ENCODE measurements at places on chromosomes 1 and 21.

GRCh38 chr1:30612536-30613065 lies 110.8 kb downstream of the MATN1 start:
- DNase-seq = no peak

- DNase-seq = no peak
These were observed 475.8 kb upstream of the OLFM3 start for GRCh38 chr1:102472520-102472919.

GRCh38 chr21:45643021-45643980 lies at the start of gene PCBP3:
PCBP3 (plus strand) TSS chr21:45643725; CDS start chr21:45850086, 206,361 bp downstream.
- DNase-seq = no peak

DNA sequence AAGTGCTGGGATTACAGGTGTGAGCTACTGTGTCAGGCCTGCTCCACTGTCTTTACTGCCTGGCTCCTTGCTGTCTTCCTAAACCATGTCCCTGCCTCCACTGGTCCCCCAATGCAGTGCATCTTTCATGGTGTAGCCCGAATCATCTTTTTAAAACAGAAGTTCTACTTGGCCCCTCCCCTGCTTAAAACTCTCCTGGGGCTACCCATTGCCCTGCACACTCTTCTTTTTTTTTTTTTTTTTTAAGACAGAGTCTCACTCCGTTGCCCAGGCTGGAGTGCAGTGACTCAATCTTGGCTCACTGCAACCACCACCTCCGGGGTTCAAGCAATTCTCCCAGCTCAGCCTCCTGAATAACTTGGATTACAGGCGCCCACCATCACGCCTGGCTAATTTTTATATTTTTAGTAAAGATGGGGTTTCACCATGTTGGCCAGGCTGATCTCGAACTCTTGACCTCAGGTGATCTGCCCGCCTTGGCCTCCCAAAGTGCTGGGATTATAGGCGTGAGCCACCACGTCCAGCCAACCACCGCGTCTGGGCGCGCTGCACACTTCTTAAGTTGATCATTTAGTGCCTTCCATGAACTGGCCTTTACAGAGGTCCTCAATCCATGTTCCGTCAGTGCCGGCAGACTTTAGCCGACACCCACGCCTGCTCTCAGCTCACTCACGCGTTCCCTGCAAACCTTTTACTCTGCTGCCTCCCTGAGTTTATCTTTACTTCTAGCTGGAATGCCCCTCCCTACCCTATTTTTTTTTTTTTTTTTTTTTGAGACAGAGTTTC lies 2.4 kb downstream of the FCN3 start:
- DNase-seq = no peak

DNA sequence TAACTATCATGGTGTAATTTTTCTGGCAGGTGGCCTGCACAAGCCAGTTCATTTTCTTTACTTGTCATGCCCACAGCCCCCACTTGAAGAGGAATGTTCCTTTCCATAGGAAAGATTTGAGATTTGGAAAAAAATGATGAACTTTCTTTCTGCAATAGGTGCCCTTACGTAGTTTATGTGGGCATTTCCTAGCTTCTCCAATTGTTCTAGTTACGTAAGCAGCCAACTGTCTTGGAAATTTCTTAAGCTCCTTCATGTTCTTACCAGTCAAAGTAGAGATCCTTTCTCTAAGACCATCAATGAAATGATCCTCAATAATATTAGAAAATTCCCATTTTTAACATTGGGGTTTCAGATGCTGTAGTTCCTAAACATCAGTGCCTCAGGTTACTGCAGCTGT lies 109.5 kb upstream of the F3 start:
- DNase-seq = no peak

GRCh38 chr1:212313616-212314015 lies 28.4 kb downstream of the PPP2R5A start:
- no peak for DNase-seq

GRCh38 chr1:236922190-236922589 lies 82.1 kb downstream of the MT1HL1 start:
- no peak for DNase-seq

DNA sequence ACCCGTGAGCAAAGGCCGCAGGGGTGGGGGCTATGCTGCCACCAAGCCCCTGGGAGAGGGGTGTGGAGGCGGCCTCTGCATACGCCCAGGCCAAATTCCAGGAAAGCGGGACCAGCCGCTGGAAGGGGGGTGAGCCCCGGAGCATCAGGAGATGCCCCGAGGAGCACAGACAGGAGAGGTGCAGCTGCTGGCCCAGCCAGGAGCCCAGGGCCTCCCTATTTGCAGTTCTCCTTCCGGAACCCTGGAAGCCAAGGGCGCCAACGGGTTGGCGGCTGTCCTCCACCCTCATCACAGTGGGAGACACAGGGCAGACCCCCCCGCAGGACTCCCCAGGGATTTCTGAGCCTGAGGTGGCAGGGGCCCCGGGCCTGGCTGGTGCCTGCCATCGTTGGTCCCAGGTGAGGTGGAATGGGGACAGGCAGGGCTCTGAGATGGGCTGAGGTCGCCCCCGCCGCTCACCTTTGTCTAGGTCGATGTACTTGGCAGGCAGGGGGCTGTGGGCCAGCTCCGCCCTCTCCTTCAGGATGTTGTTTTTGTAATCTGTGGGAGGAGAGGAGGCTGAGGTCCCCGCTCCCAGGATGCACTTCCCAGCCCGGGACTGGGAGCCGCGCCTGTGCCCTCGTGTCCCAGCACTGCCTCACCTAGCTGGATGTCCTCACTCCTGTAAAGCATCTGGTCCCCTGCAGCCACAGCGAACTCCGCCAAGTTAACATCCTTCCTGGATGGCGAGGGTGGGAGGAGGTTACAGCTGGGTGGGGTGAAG lies 4.4 kb upstream of the DVL1 start:
- no peak for DNase-seq

GRCh38 chr1:15066191-15066590 lies 87.4 kb upstream of the TMEM51 start:
- DNase-seq = no peak

- DNase-seq = no peak
These were observed 1237.5 kb downstream of the AMY1C start for GRCh38 chr1:104987210-104987609.

DNA sequence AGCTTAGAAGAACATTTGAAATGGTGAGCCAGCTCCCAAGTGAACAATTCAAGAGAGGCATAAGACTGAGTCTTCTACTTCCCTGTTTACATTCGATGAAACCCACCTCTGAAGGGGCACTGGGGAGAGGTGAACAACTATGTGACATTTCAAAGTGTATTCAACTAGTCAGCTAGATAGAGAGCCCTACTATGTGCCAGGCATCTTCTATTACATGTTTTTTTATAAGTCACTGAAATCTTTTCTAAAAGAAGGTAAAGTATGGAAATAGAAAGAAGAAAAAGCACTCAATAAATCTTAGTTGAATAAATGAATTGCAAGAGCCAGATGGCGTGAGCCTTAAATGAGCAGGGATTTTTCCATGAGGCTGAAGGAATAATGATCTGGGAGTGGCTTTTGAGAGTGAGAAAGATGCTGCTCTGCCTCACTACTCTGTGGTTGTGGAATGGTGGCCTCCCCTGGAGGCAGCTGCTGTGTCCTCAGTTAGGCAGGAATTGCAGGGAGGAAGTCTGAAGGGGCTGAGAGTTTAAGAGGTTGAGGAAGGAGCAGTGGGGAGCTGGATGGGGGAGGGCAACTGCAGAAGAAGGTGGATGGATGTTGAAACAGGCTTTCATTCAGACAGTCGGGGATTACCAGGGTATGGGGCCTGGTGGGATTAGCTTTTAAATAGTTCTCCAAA lies 10.4 kb upstream of the PTPRF start:
- DNase-seq = no peak

DNA sequence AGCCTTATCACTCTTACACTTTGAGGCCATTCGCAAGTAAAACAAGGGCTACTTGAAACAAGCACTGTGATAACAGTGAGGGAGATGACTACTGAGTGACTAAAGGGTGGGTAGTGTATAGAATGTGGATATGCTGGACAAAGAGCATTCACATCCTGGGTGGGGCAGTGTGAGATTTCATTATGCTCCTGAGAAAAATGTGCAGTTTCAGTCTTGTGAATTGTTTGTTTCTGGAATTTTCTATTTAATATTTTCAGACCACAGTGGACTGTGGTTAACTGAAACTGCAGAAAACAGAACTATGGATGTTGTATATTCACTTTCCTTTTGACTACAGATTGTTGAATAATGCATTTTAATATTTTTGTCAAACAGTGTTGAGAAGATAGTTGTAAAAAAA lies 25.1 kb upstream of the B3GALT2 start:
- peak; percentile 85 for DNase-seq

DNA sequence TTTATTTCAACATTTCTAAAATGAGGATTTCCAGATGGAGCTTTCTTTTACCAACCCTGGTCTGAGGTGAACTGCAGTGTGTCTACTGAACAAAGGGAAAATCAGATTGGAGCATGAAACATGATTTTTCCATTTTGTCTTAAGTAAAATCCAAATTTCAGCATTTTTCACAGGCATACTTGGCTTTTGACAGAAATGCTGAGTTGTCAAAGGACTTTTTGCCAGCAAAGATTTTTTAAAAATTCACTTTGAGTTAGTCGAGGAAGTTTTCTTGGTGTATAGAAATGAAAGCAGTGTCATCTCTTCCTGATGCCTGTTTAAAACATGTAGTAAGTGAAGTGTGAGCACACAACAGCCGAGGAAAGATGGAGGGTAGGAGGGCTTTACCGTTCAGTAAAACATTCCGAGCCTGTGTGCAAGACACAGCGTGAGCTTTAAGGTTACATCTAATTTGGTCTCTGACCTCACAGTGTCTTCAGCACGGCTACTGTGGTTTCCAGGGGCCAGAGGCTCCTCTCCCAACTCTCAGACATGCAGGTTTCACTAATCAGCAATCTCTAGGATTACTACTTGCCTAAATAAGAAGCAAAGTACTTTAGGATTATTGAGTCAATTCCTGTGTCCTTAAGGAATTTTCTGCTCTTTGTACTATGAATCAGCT lies 45.9 kb downstream of the SAMD13 start:
- no peak for DNase-seq

DNA sequence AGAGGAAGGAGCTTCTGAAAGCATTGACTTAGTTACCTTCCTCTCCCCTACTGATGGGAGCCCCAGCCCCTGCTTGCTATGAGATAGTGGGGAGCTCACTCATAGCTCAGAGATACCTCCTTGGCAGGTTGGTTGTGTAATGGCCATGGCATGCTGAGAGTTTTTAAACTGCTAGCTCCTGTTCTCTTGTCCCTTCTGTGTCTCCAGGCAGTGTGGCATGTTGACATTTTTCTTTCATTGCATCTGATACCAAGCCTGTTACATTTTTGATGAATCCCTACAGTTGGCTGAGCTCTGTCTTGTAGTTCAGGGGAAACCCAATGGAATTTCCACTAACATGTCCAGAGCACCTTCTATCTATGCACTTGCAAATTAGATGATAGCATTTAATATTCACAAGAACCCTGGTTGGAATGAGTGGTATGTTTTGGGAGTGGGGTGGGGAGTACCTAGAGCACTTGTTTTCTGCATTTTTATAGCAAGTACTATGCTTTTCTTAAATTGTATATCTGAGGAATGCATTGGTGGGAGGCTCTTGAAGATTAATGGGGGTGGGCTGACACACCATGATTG lies 39.1 kb upstream of the EFCAB14 start:
- no peak for DNase-seq

- DNase-seq = no peak
These were observed 44.4 kb downstream of the COLGALT2 start for GRCh38 chr1:183993132-183993531.

- no peak for DNase-seq
These were observed 1.7 kb downstream of the HES4 start for GRCh38 chr1:997993-998744.
